ENCODE measurements at places on chromosomes 2 and 18. TPM values are rescaled to one million over a fixed set of nuclear protein-coding genes. Genes with fewer than 3 reads are reported as not detected.

DNA sequence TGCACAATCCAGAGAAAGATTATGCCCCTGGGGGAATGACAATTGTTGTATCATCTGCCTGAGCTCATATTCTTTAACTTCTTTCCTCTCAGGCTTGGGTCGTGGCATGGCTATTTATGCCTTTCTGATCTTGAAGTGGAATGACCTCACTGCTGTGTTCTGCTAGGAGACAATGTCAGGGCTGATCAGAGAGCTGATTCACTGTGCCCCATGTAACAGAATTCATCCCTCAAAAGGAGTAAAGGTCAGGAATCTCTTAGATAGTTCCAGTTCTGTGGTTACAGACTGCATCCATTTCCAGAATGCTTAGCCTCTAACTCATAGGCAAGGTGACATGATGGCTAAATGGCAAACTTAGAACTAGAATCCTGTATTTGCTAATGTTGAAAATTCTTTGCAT lies 511.7 kb upstream of the CNTNAP5 start:
- no peaks in the 10 kb centered on the region for H3K27me3 ChIP-seq
- DNase-seq: no peak
- no peak overlapping the region for H3K27ac ChIP-seq
- no peak overlapping the region for H3K4me3 ChIP-seq
- no peaks in the 10 kb centered on the region for H3K4me1 ChIP-seq

MOGAT1 gene
- not detected for total RNA-seq

CCDC178 gene
- 0.42 TPM for total RNA-seq

DNA sequence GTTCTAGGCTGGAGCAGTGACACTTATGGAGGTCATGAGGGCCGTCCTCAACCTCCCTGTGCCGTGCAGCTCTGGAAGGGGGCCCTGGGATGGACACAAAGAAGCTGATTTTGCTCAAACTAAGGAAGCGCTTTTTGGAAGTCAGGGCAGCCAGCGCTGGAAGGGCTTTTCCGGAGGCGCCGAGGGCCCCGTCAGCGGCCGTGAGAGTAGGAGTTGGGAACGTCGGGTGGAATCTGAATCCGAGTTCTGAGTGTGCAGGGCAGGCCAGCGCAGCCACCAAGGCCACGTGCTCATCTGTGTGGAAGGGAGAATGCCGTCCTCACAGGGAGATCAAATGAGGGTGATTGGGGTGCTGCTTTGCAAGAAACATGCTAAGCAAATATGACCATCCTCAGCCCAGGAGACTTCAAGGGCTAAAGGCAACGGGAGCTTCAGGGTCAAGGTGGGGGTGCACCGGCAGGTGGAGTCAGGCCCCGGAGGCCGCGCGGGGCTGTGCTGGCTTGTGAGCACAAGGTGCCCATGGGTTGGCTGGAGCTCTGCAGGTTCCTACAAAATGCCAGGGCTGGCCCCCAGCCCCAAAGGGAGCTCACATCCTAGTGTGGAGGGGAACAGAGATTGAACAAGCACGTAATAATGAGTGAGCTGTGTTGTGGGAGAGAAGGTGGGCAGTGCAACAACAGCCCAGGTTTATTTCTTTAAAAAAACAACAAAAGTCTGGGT lies 70.4 kb upstream of the HPCAL1 start:
- no peaks in the 10 kb centered on the region for H3K27me3 ChIP-seq
- H3K27ac ChIP-seq: no peak overlapping the region
- H3K36me3 ChIP-seq: no peaks in the 10 kb centered on the region
- no peak overlapping the region for H3K4me3 ChIP-seq
- peak; percentile 55 for DNase-seq
- H3K4me1 ChIP-seq: no peaks in the 10 kb centered on the region

Data from aorta (tissue), 5 donors.